ENCODE measurements at places on chromosomes 6 and 20. TPM values are rescaled to one million over a fixed set of nuclear protein-coding genes. Genes with fewer than 3 reads are reported as not detected.

The TAPBP gene
- total RNA-seq = 246 TPM

The MATN4 gene
- total RNA-seq = 0.17 TPM

GRCh38 chr6:7479801-7480266 is 61.6 kb upstream of the DSP start:
- no peaks in the 10 kb centered on the region for H3K36me3 ChIP-seq
- no peak for DNase-seq
- no peak overlapping the region for H3K4me3 ChIP-seq
- H3K27me3 ChIP-seq = peaks cover 5% of the 10 kb centered on the region

- no peak overlapping the region for H3K4me3 ChIP-seq
- H3K36me3 ChIP-seq = no peaks in the 10 kb centered on the region
- no peaks in the 10 kb centered on the region for H3K4me1 ChIP-seq
- no peak overlapping the region for H3K27ac ChIP-seq
Observed at GRCh38 chr6:7978736-7979135, 68.1 kb upstream of the TXNDC5 start.

- H3K36me3 ChIP-seq = no peaks in the 10 kb centered on the region
- no peak overlapping the region for H3K4me3 ChIP-seq
- no peak for DNase-seq
- H3K4me1 ChIP-seq = no peaks in the 10 kb centered on the region
- H3K27me3 ChIP-seq = no peaks in the 10 kb centered on the region
Observed at GRCh38 chr20:44467289-44467883, 8.3 kb upstream of the TTPAL start.

GRCh38 chr20:57329608-57330221 is at the start of gene SPO11:
Gene SPO11 (plus strand): TSS chr20:57329803. CDS start chr20:57329868, 65 bp downstream.
- H3K4me1 ChIP-seq = no peaks in the 10 kb centered on the region
- no peak for DNase-seq
- no peak within 1 kb of the TSS for H3K27ac ChIP-seq
- H3K36me3 ChIP-seq = no peaks in the 10 kb centered on the region

DNA sequence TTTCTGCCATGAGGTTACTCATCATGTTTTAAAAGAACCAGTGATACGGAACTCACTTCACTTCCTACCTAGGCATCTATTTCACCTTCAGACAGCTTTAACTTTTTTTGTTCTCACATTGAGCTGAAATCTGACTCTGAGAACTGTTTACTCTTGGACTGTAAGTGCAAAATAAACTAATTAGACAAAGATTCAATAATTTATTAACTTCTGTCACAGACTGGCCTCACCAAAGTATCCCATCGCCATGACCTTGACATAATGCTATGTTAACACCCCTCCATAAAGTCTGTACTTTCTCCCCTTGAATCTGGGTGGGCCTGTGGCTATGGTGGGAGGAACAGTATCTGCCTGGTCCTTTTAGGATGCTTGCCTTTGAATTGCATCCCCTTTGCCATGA is 448.1 kb downstream of the CBLN4 start:
- no peak overlapping the region for H3K27ac ChIP-seq
- no peaks in the 10 kb centered on the region for H3K36me3 ChIP-seq
- H3K4me1 ChIP-seq = no peaks in the 10 kb centered on the region
- no peak overlapping the region for H3K4me3 ChIP-seq

Measured in activated CD4-positive, alpha-beta T cell treated with anti-CD3 and anti-CD28 coated beads, Interleukin-2, amount 10 ng/mL, durations not matched to agents 7 days and 5 days (primary cell).